Mammary epithelial cell (primary cell): ENCODE measurements at places on chromosomes 7 and 10. TPM values are rescaled to one million over a fixed set of nuclear protein-coding genes. Genes with fewer than 3 reads are reported as not detected.

- DNase-seq, result peak; percentile 81
Observed at GRCh38 chr10:110373059-110373458, 68.3 kb upstream of the SMNDC1 start.

The AKR1D1 gene
- total RNA-seq, result not detected in 2 replicates

DNA sequence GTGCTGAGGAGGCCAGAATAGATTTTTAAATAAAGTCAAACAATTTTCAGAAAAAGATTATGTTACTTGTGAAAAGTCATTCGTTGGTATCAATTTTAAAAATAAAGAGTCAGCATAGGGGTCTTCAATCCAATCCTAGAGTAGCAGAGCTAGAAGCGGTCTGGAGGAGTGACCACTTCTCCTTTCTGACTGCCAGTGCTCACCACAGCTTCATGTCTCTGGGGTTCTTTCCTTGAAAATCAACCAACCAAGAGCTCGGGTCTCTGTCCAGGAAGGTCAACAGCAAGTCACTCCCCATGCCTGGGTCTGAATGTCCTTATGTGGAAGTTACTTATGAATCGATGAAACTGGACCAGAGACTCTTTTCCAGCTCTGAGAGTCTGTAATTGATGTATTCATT lies 14.3 kb downstream of the PTPRN2 start:
- DNase-seq, result no peak

The SGPL1 gene
- total RNA-seq, result 65.0 and 101 TPM in 2 replicates

The TRPV5 gene
- not detected in 2 replicates for total RNA-seq

GRCh38 chr7:4561795-4562194 lies 120.3 kb upstream of the FOXK1 start:
- DNase-seq, result no peak

- DNase-seq, result no peak
Observed at GRCh38 chr10:17891435-17891834, 60.3 kb upstream of the SLC39A12 start.

The TRPV6 gene
- total RNA-seq, result 5.2 TPM

The SORBS1 gene
- total RNA-seq, result 9.8 TPM

The PIK3AP1 gene
- not detected in 2 replicates for total RNA-seq

The CDK1 gene
- total RNA-seq, result 22.0 and 49.3 TPM in 2 replicates

- DNase-seq, result peak; percentile 76
Observed at GRCh38 chr7:2757361-2757903, 69.4 kb downstream of the AMZ1 start.

DNA sequence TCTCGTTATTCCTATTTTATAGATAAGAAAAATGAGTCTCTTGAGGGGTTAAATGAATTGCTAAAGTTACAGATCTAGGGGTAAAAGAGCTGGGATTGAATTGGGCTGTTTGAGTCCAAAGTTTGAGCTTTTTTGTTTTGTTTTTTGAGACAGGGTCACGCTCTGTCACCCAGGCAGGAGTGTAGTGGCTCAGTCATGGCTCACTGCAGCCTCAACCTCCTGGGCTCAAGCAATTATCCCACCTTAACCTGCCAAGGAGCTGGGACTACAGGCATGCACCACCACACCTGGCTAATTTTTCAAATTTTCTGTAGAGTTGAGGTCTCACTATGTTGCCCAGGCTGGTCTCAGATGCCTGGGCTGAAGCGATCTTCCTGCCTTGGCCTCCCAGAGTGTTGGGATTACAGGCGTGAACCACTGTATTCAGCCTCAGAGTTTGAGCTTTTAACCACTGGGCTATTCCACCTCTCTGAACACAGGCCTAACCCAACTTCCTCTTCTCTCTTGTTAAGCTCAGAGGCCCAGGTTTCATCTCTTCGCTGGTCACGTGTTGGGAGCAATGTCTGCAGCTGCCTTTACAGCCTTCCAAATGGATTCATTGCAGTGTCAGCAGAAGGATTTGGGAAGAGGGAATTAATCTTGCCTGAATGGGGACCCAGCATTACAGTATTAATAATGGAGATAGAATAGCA lies 8.0 kb downstream of the SUFU start:
- no peak for DNase-seq

GRCh38 chr10:63683223-63683622 lies 162.0 kb downstream of the REEP3 start:
- no peak for DNase-seq

DNA sequence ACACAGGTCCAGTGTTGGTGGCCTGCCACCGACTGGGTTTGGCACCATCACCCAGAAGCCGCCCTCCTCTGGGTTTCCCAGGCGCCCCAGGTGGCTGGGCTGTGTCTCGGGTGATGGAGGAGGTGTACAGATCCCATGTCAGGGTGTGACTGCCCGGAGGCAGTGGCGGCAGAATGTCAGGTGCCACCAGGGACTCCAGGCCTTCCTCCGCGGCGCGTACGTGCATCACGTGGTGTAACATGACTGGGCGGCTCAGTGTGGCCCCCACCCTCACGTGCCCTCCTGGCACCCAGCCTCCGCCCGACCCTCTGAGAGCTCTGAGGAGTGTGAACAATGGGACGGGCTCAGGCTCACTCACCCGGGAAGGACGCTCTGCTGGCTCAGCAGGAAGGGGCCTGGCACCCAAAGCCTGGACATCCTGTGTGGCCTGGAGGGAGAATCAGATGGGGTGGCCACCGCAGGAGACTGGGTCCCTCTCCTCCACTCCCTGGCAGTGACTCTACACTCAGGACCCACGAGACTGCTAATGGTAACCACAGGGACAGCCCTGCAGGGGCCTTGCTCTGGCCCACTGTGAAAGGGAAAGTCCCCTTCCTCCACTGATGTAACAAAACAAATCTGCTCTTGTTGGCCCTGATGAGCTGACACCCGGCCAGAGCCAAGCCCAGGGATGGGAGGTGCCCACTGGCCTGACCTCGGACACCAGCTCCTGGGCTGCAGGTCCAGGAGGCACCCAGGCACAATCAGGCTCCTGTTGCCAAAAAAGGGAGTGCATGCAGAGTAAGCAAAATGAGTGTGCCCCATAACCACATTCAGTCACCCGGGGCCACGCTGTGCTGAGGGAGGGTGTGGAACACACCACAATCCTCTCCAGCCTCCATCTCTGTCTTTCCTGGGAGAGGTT lies 164.8 kb downstream of the PRKAG2 start:
- DNase-seq, result no peak

DNA sequence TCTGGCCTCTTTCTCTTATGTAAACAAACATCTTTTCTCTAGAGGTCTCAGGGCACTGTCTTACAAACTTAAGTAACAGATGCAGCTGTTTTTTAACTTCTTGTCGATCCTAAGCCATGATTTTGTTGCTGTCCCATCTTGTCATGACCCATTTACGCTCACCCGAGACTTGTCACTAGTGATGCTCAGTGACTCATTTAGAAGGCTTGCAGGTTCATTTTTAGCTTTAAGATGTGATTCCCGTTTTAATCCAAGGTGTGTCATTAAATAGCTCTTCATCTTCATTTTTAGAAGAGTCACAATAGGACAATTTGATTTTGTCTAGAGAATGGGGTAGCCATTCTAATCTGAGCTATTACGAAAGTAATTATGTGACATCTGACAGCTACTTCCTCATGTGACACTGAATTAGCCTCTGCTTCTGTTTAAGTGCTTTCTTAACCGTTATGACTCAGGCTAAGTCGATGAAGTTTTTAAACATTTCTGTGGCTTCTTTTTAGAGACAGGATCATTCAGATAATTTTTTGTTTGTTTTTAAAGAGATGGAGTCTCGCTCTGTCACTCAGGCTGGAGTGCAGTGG lies 42.7 kb downstream of the SPDYE5 start:
- no peak for DNase-seq

DNA sequence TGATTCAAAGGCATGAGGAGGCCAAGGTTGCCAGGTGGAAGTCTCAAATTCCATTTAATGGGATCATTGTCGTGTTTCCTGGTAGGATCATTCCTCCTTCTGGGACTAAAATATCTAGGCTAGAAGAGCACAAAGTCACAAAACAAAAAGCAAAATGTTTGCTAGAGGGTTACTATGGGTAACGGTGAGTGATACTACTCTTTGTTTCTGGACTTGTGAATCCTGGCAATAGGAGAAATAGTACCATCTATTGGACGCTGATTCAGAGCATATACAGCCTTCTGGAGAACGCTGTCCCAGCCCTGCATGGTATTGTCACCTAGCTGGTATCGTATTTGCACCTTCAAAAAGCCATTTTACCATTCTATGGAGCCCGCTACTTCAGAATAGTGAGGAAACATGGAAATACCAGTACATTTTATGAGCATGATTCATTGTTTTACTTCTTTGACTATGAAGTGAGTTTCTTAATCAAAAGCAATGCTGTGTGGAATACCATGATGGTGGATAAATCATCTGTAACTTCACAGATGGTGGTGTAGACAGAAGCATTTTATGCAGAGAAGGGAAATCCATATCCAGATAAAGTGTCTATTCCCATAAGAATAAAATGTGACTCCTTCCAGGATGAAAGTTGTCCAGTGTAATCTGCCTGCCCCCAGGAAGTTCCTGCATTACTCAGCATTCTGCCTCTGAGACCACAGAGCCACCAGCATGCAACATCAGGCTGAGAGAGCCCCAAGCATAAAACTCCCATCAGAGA lies 361.0 kb downstream of the ETV1 start:
- DNase-seq, result peak; percentile 41

DNA sequence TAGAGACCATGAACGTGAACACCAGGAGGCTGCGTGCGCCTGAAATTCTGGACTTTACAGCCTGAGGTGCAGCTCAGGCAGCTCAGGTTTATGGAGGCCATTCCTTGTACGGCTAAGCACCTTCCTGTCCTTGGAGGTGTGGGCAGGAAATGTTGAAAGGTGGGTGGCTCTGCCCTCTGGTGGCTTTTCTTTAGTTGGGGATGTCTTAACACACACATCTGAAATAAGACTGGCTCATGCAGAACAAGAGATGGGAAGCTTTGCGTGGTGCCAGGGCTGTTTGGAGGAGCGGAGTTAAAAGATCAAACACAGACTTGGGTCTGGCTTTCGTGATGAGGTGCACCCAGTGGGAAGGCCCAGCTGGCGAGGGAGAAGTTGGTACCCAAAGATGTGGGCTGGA lies 64.1 kb downstream of the DOCK1 start:
- peak; percentile 31 for DNase-seq
